ENCODE measurements at places on chromosomes 16 and 17. TPM values are rescaled to one million over a fixed set of nuclear protein-coding genes. Genes with fewer than 3 reads are reported as not detected.

Gene TNFRSF13B
- polyA plus RNA-seq = 0.15 TPM

Gene GRIN2A
- polyA plus RNA-seq = 0.03 TPM

Gene KPNB1
- polyA plus RNA-seq = 99.5 TPM

Gene KSR1
- polyA plus RNA-seq = 28.7 TPM

Gene IRX5
- polyA plus RNA-seq = not detected

Gene NPIPA3
- 0.32 TPM for polyA plus RNA-seq

Gene ROGDI
- 10.6 TPM for polyA plus RNA-seq

Gene ODAD4
- polyA plus RNA-seq = 0.64 TPM

Gene SSTR5
- polyA plus RNA-seq = not detected

Gene EVI2A
- polyA plus RNA-seq = 1.4 TPM

Gene RILP
- polyA plus RNA-seq = 24.1 TPM

Gene RANGRF
- polyA plus RNA-seq = 36.4 TPM

Gene BCL6B
- 3.1 TPM for polyA plus RNA-seq

Gene MYH2
- 0.07 TPM for polyA plus RNA-seq

Gene SLC52A1
- polyA plus RNA-seq = not detected

Gene MARCHF10
- 0.08 TPM for polyA plus RNA-seq

Gene FZD2
- polyA plus RNA-seq = 1.7 TPM

Gene KIAA0753
- polyA plus RNA-seq = 6.9 TPM

Gene LCAT
- polyA plus RNA-seq = 7.5 TPM

Gene MPV17L
- 3.2 TPM for polyA plus RNA-seq

Gene EPX
- polyA plus RNA-seq = not detected

Gene ABCA10
- 1.8 TPM for polyA plus RNA-seq

Gene MYADML2
- polyA plus RNA-seq = not detected

Gene SPN
- 0.59 TPM for polyA plus RNA-seq

Gene RASD1
- 240 TPM for polyA plus RNA-seq

Gene CCDC200
- polyA plus RNA-seq = 0.10 TPM

Gene AIPL1
- not detected for polyA plus RNA-seq

Gene KRTAP3-1
- polyA plus RNA-seq = not detected

Gene STAC2
- 0.09 TPM for polyA plus RNA-seq

Gene LSM12
- 28.6 TPM for polyA plus RNA-seq
